SK-N-SH treated with all-trans-retinoic acid at 6 μM for 48 hours (cell line): ENCODE measurements at places on chromosomes 5 and 9.
A peak's percentile ranks its signal among the peaks of the same experiment; 100 is the strongest.

DNA sequence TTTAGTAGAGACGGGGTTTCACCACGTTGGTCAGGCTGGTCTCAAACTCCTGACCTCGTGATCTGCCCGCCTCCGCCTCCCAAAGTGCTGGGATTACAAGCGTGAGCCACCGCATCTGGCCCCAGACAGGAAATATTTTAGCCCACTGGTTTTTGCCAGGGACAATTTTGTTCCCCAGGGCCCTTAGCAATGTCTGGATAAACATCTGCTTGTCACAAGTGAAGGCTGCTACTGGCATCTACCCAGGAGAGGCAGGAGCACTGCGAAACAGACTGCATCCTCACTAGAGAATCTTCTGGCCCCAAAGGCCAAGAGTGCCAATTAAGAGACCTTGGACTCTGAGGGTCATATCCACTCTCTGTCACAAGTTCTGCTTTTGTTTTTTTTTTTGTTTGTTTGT is 2.4 kb upstream of the TPRN start:
- ATAC-seq, result no peak

- peak; percentile 66; the same call in 2 of the 3 replicates for ATAC-seq
Measured at GRCh38 chr9:28287455-28287854, 714.2 kb upstream of the C9orf72 start.

DNA sequence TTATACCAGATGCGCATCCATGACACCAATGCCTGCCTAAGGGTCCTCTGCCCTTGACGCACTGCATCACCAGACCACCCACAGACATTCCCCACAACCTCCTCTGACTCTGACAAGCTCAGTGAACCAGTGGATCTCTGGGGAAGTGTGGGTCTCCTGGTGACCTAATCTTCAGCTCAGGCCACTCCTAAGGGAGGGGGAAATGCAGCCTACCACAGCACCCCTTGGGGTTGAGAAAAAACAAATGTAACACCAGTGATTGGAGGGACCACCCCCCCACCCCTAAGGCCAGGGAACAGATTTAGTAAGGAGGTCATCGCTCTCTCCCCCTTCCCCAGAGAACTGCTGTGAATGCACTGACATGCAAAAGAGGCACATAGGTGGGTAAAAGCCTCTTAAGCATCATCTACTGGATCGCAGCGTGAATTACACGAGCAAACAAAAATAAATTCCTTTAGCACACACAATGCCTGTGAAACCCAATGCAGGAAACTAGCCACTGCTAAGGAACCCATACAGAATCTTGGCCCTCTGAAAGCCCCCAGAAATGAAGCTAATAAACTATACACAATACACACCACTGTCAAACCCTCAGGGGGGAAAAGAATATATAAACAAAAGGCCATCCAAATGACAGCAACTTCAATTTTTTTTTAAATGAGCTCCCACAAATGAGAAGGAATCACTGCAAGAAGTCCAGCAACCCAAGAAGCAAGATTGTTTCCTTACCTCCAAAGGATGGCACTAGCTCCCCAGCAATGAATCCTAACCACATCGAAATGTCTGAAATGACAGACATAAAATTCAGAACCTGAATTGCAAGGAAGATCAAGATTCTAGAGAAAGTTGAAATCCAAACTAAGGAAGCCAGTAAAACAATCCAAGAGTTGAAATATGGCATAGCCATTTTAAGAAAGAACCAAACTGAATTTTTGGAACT is 513.7 kb upstream of the PTGER4 start:
- ATAC-seq, result no peak

GRCh38 chr5:149936700-149937091 is 7.9 kb downstream of the PDE6A start:
- no peak for ATAC-seq

GRCh38 chr9:19281801-19282200 is 51.3 kb downstream of the DENND4C start:
- no peak for ATAC-seq

GRCh38 chr5:163533223-163533622 is 27.8 kb downstream of the MAT2B start:
- no peak for ATAC-seq

GRCh38 chr5:38228914-38229313 is 29.4 kb upstream of the EGFLAM start:
- ATAC-seq, result no peak

GRCh38 chr5:151595411-151595826 is 4.3 kb upstream of the FAT2 start:
- ATAC-seq, result no peak

DNA sequence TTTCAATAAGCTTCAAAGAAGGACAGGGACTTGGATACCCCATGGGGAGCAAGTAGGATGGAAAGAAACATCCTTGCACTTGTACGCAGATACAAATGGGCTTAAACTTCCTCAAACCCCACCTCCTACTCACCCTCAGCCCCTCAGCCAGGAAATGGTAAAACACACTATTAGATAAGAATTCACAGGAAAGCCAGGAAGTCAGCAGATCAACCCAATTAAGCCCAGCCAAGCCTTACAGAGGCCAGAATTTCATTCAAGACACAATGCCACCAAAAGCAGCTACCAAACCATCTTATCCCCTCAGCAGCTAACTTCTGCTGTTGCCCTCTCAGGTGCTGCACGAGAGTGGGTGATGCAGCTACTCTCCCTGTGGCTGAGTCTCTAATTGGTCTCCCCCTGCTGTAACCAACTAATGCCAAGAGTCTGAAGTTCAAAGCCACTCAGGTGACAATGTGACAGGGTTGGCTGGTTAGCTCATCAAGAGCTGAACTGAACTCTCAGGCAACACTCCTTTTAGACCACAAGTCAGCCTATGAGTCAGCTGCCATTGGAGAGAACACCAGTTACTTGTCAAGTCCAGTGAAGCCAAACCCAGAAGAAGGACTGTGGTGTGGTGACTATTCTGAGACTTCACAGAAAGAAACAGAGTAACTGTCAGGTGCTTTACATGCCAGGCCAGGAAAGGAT is 201.9 kb downstream of the ZNF608 start:
- ATAC-seq, result no peak

- no peak for ATAC-seq
Measured at GRCh38 chr5:171537070-171537849, 117.8 kb downstream of the FGF18 start.

DNA sequence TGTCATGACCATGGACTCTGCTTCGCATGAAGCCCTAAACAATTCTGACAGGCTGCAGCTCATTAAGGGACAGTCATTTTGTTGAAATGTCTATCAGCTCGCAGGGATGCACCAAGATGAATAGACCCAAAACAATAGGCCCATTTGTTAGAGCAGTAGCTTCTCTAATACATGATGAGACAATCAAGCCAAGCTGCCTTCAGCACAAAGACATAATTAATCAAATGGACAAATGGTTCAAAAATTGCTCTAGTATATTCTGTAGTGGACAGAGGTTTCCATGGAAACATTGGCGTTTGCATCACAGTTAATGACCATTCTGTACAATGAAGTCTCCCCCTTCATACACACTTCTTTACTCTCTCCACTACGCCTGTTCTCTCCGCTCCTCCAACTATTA is 274.6 kb downstream of the ANXA1 start:
- no peak for ATAC-seq
